Head of caudate nucleus (tissue), 42 donors: ENCODE measurements at places on chromosomes 5 and 9.
A peak's percentile ranks its signal among the peaks of the same experiment; 100 is the strongest.

GRCh38 chr5:40717281-40717680 is 37.6 kb downstream of the PTGER4 start:
- no peak for DNase-seq

GRCh38 chr9:68844157-68844556 is 139.1 kb downstream of the PIP5K1B start:
- no peak for DNase-seq

GRCh38 chr5:31962351-31962751 is 211.8 kb downstream of the GOLPH3 start:
- DNase-seq, result no peak

GRCh38 chr5:177447611-177448243 is 1.1 kb downstream of the PRR7 start:
- peak; percentile 81 for DNase-seq

- no peak for DNase-seq
Observed at GRCh38 chr9:36717276-36717675, 144.6 kb downstream of the MELK start.

DNA sequence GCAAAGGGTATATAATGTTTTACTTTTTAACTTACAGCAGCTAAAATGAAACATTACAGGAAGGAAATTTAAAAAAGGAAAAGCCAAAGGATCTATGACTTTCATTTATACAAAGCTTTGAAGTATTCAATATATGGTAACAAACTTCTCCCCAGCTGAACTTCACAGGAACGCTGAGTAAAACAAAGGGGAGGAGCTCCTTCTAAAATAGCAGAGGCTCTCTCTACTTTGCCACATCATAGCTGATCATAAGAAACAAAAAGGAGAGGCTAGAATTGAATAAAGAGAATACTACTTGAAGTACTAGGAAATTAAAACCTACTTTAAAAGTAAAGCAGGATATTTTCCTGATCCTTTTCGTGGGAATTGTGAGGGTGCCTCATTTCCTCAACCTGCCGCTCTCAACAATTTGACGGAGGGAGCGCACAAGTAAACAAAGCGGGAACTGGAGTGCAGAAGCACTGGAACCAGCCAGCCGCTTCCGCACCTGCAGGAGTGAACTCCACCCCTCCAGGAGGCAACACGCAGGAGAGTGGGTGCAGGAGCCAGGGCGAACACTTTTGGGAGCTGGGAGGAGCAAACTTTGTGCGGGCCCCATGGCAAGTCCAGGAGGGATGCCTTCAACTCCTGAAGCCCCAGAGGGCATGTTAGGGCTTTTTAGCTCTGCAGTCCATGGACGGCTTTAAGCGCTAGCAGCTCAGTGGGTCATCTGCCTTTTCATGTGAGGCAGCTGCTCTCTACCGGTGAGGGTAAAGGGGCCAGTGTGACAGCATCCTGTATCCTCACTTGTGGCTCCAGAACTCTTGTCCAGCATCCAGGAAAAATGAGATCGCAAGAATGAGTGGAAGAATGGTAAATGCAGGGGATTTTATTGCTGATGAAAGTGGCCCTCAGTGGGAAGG is 757.4 kb downstream of the PTPRD start:
- DNase-seq, result no peak

DNA sequence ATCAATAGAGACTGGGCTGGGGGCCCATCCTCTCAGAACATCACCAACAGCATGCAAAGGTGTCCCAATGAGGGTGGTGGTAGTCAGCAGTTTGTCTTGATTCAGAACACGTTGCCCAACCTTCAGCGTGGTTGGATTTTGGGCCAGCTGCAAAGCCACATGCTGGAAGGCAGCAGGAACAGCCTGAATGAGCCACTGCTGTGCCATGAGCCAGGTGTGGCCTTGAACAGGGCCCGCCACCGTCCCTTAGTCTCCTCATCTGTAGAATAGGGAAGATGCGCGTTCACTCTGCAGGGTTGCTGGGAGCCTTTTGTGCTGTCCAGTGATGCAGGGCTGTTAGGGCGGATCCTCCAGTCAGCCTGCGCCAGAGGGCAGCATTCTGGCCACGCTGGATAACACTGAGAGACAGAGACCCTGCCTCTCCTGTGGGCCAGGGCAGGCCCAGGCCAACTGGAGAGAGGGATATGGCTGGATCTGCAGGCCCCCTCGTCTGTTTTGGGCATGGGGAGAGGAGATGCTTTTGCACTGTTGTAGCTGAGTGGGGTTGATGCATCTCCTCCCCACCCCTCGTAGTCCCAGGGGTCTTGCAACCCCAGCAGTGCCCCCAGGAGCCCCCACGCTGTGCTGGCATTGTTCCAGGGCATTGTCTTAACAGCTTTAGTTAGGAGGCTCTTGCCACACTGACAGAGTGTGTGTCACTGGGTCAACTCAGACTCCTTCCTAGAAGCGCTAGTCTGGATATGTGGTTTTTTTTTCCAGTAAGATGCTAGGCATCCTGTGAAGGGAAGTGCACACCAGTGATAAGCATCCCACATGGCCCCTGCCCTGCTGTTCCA is 42.1 kb downstream of the SLC46A2 start:
- DNase-seq, result no peak

- no peak for DNase-seq
Observed at GRCh38 chr9:20028849-20029231, 240.0 kb upstream of the SLC24A2 start.

- DNase-seq, result no peak
Observed at GRCh38 chr9:91899219-91899563, 50.8 kb downstream of the ROR2 start.

DNA sequence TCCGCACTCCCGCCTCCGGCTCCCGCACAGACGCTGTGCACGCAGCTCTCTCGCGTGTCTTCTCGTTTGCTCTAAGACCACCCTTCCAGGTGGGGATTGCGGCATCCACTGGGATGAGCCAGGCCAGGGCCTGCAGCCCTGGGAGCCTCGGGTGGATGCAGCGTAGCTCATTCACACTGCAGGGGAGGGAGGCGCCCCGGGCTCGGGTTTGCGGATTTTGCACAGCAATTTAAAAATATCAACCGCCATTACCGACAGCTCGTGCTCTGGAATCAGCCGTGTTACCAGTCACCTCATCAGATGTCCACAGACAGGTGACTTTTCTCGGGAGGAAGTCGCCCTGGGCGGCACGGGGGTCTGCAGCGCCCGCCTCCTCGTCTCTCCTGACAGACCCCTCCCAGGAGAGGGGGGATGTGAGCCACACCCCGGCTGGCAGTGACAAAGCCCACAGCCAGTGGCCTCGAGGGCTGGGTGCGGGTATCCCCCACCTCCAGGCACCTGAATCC is 20.8 kb upstream of the SLC6A3 start:
- no peak for DNase-seq

DNA sequence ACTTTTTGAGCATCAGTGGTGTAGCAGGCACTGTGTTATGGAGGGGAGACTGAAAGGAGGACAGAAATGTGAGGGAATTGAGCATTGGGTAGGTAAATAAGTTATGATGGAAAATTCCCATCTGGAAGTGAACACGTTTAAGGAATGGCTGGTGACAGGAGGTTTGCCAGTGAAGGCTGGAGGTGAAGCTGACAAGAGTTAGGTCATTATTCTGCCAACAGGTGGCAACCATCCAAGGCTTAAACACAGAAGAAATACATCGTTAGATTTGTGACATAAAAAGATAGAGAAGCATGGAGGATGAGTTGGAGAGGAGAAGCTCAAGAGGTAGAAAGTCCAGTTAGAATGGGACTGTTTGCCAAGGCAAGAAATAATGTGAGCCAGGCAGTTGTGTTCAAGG is 455.3 kb upstream of the SGCD start:
- DNase-seq, result no peak

DNA sequence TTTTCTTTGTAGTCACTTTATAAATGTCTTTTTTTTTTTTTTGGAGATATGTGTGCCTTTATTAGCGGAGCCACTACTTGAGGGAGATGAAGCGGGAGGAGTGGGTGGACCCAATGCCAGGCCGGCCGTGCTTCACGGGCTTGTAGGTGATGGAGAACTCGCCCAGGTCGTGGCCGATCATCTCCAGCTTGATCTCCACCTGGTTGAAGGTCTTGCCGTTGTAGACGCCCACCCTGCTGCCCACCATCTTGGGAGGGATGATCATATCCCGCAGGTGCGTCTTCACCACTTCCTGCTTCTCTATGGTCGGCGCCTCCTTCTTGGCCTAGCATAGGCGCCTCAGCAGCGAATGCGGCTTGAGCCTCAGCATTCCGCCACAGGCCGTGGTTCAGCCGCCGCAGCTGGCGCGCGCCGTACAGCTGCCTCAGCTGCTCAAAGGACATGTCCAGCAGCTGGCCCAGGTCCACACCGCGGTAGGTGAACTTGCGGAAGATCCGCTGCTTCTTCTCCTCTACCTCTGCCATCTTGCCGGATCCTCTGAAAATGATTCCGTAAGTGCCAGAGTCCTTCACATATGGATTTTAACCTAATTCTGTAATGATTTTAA is 1095.6 kb downstream of the MAT2B start:
- DNase-seq, result no peak

GRCh38 chr9:35753466-35753865 is 610 bp downstream of the MSMP start:
- DNase-seq, result no peak

DNA sequence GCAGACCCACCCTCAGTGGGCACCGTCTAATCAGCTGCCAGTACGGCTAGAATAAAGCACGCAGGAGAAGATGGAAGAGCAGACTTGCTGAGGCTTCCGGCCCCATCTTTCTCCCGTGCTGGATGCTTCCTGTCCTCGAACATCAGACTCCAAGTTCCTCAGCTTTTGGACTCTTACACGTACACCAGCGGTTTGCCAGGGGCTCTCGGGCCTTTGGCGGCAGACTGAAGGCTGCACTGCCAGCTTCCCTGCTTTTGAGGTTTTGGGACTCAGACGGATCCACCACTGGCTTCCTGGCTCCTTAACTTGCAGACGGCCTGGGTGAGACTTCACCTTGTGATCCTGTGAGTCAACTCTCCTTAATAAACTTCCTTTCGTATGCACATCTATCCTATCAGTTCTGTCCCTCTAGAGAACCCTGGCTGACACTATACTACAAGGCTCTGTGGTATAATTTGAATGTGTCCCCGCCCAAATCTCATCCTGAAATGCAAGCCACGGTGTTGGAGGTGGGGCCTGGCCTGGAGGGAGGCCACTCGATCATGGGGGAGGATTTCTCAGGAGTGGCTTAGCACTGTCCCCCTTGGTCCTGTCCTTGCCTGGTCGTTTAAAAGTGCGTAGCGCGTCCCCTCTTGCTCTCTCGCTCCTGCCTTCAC is 31.1 kb upstream of the NRARP start:
- DNase-seq, result no peak

DNA sequence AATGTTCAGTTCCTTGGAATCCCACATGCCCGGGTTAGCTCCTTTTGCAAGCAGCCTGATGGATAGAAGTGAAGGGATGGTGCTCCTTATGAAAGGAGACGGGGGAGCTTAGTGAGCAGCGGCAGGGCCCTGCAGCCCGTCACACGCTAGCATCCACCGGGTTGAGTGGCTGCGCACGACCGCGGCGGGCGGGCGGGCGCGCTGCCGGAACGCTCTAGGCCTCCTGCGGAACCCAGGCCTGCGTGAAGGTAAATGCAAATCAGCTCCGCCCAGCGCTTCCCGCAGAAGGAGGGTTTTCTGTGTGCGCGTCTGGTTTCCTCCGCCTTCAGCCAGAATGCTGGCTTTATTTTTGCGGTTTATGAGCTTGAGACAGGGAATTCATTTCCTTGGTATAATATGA is 19.8 kb downstream of the IL12B start:
- peak; percentile 61 for DNase-seq

DNA sequence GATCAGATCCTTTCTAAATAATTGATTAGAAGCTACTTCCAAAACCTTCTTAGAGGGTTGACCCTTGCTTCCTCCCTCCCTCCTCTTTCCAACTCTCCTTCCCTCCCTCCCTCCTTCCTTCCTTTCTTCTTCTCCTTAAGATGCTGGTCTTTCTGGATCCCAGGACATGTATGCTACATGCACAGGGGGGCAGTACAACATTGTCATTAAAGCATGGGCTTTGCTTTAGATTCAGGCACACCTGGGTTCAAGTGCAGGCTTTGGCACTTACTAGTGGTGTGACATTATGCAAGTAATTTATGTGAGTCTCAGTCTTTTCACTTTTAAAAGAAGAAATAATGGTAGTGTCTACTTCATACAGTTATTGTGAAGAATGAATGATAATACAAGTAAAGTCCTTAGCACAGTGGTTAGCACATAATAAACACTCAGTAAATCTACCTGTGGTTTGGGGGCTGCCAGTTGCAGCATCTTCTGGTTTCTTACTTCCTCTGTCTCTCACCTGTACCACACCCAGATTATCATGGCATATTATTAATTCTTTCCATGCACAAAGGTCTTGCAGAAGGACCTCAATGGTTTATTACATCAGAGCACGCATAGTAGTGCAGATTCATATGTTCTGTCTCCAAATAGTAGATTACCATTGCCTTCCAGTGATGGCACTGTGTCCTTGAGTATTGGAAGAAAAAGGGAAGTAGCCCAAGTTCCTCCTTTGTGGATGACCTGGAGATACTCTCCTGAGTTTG is 154.1 kb downstream of the ARHGAP26 start:
- DNase-seq, result no peak

- DNase-seq, result no peak
Observed at GRCh38 chr5:180464603-180464970, 29.6 kb upstream of the CNOT6 start.

GRCh38 chr5:179608131-179608581 is 15.3 kb downstream of the HNRNPH1 start:
- DNase-seq, result peak; percentile 69

- DNase-seq, result no peak
Observed at GRCh38 chr5:40191150-40191549, 488.6 kb upstream of the PTGER4 start.

DNA sequence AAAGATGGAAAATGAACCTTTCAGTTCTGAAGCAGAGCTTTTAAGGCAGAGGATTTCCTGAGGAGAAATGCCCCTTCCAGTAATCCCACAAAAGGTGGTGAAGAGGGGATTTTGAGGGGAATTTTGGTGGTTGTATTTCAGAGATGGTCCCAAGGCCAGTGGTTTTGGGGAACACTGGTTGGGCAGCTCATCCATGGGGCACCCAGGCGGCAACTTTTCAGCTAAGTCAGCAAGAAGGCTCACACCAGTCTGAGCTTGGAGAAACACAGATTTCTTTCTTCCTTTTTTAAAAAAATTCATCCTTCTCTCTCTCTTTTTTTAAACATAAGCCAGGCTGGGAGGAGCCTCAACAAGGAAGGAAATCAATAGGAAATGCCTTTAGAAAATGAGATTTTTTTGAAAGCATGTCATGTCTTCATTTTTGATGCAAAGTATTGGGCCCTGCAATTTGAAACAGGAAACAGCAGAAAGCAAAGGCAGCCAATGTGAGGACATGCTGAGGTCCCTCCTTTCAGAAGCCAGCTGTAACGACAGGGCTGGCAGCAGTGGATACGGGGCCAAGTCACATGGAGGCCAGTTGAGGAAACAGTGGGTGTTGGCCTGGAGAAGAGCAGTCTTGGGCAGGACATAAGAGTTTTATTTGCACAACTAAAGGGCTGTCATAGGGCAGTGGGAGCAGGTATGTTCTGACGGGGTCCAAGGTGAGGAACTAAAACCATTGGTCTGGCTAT is 155.3 kb upstream of the KLF4 start:
- peak; percentile 15 for DNase-seq

GRCh38 chr5:112880219-112880964 is 19.3 kb downstream of the SRP19 start:
- DNase-seq, result no peak

GRCh38 chr5:147482706-147483180 is 27.1 kb downstream of the DPYSL3 start:
- DNase-seq, result no peak
